ENCODE measurements at places on chromosomes 4 and X. TPM values are rescaled to one million over a fixed set of nuclear protein-coding genes. Genes with fewer than 3 reads are reported as not detected.

DNA sequence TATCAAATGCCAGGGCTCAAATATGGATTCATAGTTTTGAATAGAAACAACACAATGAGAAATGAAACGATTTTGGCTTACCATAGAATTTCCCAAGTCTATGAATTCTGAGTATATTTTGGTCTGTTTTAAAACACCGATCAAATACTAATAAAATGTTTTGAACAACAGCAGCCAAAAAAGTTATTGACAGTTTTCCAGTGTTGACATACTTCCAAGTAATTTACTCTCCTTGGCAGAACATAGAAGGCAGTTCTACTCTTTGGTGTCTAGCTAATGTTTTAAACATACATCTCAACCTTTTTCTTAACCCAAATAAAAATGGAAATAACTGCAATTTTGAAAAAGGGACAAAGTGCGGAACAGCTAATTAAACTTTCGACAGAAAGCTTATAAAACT, 1419.8 kb downstream of the ADGRL3 start:
- no peak for DNase-seq

TLL1 gene
- 6.8 TPM for total RNA-seq

GRCh38 chr4:101556842-101557241, 209.5 kb upstream of the PPP3CA start:
- DNase-seq = no peak

JADE3 gene
- 8.6 TPM for total RNA-seq

GRCh38 chrX:24216827-24217226, 67.3 kb downstream of the ZFX start:
- DNase-seq = no peak

DNA sequence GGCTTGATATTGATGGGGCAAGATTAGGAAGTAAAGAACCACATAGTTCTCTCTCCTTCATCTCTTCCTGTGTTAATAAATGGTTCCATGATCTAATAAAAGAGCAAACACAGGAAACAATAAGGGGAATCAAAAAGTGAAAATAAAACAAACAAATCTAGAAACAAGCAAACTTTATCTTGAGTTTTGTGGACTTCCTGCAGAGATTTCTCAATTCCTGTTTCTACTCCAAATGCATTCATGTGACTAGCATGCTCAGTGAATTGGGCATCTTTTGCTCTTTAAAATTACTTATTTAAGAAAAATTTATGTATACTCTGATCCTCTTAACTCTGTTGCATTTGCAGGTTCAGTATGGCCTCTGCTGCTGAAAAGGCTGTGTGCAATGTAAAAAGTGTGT, 682.0 kb downstream of the KCTD8 start:
- no peak for DNase-seq

DNA sequence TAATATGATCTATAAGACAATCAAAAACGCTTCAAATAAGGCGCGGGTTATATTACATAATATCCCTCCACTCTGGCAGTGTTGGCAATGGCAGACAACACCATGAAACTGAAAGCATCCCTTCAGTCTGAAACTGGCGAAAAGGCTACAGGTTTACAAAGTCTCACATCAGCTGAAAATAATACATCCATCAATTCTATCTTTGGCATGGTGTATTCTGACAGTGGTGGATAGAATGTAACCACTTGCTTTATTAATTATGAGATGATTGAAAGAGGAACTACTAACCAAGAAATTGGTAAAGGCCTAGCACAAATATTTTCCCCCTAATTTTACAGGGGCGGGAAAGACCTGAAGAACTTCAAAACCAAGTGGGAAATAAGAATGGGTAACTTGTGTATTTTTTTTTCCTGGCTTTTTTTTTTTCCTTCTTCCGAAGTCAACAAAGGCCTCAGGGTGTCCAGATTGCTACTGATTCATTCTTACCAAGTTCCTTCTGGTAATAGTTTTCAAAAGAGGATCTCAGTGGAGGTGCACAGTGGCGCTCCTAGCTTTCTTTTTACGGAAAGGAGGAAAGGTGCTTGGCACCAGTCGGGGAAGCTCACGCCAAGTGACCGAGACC, 728 bp downstream of the UBA6 start:
- peak; percentile 57 for DNase-seq

DNA sequence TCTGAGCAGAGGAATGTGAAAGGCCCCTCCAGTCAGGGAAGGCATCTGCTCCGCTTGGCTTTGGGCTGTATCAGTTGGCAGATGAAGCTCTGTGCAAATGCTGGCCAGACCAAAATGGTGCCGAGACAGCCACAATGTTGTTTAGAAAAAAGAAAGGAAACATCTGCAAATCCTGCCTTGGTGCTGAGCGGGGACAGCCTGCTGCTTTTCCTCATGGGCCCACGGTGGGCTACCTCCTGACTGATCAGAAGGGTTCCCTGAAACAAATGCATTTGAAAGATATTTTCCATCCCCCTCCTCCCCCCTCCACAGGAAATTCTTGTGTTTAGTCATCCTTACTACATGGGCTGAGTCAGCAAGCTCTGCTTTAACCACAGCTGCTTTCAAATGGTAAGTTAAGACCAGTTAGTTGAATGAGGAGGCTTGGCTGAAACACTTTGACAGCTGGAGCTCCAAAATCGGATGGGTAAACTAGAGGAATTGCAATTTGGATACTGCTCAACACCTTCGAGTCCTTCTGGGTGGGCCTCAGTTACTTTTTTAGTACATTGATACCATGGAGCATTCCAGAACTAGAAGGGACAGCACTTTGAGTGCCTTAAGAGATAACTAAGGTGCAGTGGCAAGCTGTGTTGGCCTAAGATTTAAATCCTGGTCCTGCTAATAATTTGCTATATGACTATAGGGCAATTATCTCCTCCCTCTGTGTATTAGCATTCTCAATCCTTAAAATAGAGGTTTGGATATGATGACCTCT, 36.0 kb downstream of the PLAC1 start:
- peak; percentile 96 for DNase-seq

DNA sequence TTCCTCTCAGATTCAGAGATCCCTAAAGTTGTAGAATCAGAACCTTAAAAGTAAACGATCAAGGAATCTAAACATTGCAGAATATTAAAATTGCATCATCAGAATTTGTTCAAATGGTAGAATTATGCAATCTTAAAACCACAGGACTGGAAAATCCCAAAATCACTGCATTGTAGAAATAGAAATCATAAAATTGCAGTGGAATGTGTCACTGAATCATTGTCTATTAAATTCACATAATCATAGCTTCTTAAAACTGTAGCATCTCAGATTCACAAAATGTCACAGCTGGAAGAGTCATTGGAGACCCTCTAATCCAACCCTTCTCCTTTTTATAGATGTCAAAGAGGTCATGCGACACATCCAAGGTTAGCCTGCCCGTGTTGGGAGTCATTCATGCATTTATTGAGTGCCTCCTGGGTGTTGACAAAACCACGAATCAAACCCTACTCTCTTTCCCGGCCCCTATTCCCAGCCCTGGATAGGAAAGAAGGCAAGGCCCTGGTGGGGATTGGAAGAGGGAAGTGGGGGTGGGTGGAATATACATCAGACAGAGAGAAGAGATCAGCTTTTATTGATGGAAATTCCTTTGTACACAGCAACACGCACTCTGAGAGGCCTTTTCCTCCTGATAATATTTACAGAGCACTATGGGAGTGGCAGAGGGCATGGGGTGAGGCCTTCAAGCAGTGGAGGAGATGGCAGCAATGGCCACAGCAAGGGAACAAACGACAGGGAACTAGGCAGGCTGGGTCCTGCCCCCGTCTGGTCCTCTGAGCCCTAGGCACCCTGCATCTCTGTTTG, 15.4 kb downstream of the IQSEC2 start:
- DNase-seq = peak; percentile 56

CYP2U1 gene
- total RNA-seq = 8.3 TPM

GRCh38 chrX:97070346-97070745, 186.6 kb downstream of the RPA4 start:
- no peak for DNase-seq

GRCh38 chr4:150784305-150784704, 202.4 kb downstream of the MAB21L2 start:
- DNase-seq = no peak

GRCh38 chr4:101191302-101192098, 155.8 kb downstream of the PPP3CA start:
- DNase-seq = peak; percentile 82

GRCh38 chr4:181971411-181971810, 271.8 kb upstream of the TENM3 start:
- DNase-seq = peak; percentile 74

GRCh38 chr4:40874901-40875300, 125.1 kb downstream of the NSUN7 start:
- DNase-seq = no peak

DNA sequence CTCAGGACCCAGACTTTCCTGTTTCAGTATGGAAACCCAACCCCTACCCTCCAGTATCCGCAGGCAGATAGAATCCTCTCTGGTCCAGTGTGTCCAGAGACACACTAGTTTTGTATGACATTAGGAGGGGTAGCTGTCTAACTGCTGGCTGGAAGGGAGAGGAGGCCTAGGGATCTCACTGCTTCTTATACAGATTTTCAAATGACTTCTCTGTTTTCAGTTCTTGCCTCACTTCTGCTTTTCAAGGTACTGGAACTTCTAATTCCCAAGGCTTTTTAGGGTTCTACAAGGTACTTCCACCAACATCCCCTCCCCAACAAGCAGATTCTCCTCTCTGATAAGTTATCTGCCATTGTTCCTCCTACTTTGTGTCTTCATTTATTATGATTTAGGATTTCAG, 6.1 kb downstream of the SGCB start:
- DNase-seq = no peak

PAGE1 gene
- total RNA-seq = 1.1 TPM

- DNase-seq = no peak
Observed at GRCh38 chr4:54417476-54417875, 188.4 kb downstream of the PDGFRA start.

GAK gene
- total RNA-seq = 67.5 TPM

DNA sequence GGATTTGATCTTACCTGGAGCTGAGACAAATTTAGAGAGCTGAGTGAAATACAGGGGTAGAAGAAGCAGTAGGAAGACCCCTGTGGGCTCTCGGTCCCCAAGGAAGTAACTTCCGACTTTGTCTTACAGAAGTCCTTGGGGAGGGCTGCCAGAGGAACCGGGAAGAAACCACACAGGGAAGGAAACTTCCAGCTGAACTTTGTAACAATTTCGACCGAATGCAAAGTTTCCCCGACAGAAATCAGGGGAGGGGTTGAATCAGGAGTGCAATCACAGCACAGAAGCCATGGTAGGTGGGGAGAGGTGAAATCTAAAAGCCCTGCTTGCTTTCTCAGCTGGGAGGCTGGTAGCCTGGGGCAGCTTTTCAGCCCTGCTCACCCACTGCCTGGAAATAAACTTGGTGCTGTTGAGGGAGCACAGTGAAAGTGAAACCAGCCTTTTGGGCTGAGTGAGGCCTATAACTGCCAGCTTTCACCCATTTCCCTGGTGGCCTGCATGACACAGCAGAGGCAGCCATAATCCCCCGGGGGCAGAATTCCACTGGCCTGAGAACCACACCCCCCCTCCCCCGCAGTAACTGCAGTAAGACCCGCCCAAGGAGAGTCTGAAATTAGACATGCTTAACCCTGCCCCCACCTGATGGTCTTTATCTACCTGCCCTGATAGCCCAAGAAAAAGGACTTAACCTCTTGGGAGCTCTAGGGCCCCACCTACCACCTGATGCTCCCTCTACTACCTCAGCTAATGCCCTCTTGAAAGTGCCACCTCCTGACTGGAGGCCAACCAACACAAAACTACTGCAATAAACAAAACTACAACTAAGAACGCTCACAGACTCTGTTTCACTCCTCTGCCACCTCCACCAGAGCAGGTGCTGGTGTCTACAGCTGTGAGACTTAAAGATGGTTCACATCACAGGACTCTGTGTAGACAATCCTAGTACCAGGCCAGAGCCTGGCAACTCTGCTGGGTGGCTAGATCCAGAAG, 248.2 kb downstream of the PARM1 start:
- DNase-seq = peak; percentile 79

DNA sequence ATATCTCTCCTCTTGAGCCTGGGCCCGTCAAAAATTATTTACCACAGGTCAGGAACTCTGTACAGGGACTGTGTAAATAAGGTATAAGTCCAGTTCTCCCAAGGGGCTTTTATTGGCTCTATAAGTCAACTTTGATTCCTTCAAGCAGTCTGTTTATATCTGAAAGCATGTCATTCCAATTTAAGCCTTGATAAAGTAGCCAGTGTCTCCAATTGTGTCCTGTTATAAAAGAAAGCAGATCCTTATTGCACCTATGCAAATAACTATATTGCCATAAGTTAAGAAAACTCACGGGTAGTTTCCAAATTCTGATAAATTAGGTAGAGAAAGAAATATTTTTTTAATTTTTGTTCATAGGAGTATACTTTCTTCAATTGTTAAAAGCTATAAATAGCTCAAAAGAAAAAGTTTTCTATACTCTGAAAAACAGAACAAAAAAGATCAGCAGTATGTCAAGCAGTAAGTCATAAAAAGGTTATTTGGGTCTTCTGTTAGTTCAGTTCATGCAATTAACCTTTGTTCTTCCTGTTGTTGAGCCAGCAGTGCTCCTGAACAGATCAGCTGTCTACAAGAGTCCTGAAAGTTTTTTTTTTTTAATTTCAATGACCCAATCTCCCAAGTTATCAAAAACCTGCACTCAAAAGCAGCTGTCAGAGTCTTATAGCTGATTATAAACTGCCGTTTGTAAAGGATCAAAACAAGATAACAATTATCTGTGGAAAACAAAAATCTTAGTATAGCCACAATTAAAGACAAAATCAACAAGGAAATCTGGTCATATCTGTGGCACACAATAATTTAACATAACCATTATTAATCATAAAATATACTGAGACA, 178.4 kb upstream of the GALNT7 start:
- DNase-seq = no peak

DNA sequence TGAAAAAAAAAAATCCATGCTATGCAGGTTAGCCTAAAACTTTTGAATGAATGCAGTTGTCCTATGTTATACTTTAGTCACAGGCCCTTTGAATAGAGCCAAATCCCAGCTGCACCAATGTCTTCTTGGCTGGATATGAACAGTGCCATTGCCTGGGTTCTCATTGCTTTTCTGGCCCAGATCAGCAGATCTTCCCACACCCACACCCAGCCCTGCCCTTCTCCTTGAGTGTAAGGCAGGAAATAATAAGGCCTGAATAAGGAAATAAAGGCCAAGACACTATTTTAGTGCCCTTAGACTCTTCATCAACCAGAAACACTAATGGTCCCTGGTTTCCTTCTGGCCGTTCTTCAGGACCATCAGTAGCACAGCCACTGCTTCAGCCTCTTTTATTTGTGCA, 66.6 kb downstream of the USP38 start:
- no peak for DNase-seq

DNA sequence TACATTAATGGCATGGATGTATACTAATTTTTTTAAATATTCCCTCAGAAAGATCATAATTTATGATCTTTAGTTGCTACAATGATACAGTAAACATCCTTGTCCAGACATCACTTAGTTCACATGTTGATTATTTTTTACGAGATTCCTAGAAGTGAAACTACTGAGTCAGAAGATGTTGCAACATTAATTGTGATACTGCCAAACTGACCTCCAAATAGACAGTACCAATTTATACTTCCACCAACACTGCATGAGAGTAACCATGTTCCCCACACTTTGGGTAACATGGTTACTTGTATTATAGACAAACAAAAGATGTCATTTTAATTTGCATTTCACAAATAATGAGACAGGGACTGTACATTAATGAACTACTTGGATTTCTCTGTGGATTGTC, 19.6 kb downstream of the RCHY1 start:
- DNase-seq = peak; percentile 68

GRCh38 chr4:146514651-146515357, 6.9 kb downstream of the SLC10A7 start:
- no peak for DNase-seq

HPGD gene
- 2.6 TPM for total RNA-seq

GRCh38 chr4:185821029-185821419, 9.0 kb upstream of the SORBS2 start:
- DNase-seq = no peak

- DNase-seq = peak; percentile 17
Observed at GRCh38 chr4:19791422-19792123, 460.1 kb upstream of the SLIT2 start.

All from M059J (cell line).